ENCODE measurements at places on chromosomes 6 and 20. TPM values are rescaled to one million over a fixed set of nuclear protein-coding genes. Genes with fewer than 3 reads are reported as not detected.
A peak's percentile ranks its signal among the peaks of the same experiment; 100 is the strongest.

DNA sequence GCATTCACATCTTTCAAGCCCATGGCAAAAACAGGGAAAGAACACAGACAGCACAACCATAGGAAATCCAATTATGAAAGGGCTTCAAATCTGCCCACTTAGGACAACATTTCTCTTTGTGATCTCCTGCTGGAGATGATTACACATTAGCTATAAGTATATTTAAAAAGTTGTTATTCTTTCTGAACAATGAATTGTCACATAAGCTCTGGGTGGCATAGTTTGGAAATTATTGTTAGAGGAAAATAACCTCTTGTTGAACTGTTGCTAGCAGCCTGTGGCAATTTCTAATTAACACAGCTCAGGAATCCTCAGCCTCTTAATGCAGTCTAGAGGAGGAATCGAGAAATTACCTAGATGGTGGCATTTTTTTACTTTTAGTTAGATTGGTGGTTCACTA lies 54.9 kb downstream of the BCAS1 start:
- DNase-seq = no peak

GRCh38 chr6:155014670-155015300 lies 19.7 kb downstream of the TIAM2 start:
- DNase-seq = peak; percentile 9

DNA sequence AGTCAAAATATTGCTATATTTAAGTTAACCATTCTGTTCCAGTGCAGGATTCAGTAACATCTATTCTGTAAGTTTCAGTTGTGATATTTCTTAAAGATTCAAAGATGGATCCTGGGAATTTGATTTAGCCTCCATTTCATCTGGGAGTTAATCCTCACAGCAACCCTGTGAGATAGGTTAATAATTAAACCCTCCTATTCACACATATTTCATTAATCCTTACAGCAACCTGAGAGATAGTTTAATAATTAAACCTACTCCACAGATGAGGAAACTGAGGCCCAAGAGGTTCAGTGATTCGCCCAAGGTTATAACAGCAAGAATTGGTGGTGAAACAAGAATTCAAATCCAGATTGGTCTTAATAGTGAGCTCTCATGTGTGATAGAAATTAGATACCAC lies 10.9 kb upstream of the ZBTB2 start:
- no peak for DNase-seq

DNA sequence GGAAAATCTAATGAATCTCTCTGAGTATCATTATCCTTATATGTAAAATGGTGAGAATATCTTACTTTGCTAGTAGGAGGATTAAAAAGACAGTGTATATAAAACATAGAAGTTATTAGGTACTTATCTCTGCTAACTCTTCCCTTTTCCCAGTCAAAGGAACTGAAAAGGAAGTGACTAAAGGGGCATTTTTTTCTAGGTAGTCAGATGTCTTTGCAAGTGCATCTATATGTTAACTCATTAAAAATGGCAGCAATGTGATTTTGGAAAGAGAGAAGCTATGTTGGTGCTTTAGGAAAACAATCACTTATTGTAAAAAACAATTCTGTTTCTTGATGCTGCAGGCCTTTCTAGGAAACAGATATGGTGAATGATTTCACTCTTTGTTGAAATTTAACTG lies 180.9 kb downstream of the SAMD5 start:
- no peak for DNase-seq

Gene CD40
- 0.72 TPM for total RNA-seq

Gene GPR31
- not detected for total RNA-seq
